ENCODE measurements at places on chromosomes 13 and 19. TPM values are rescaled to one million over a fixed set of nuclear protein-coding genes. Genes with fewer than 3 reads are reported as not detected.
A peak's percentile ranks its signal among the peaks of the same experiment; 100 is the strongest.

- DNase-seq: no peak
Observed at GRCh38 chr13:97484301-97484700, 50.3 kb downstream of the RAP2A start.

NLRP4 gene
- not detected for total RNA-seq

CRX gene
- total RNA-seq: not detected

GRCh38 chr13:24203273-24203672 is 42.8 kb downstream of the SPATA13 start:
- DNase-seq: no peak

- peak; percentile 83 for DNase-seq
Observed at GRCh38 chr13:48975101-48975855, 434 bp upstream of the FNDC3A start.

- DNase-seq: no peak
Observed at GRCh38 chr13:83765796-83766195, 116.5 kb downstream of the SLITRK1 start.

HSD17B14 gene
- 3.9 TPM for total RNA-seq

- no peak for DNase-seq
Observed at GRCh38 chr13:107421028-107421427, 794.3 kb downstream of the LIG4 start.

GRCh38 chr13:51995677-51996551 is 15.3 kb downstream of the ATP7B start:
- DNase-seq: peak; percentile 29

DNA sequence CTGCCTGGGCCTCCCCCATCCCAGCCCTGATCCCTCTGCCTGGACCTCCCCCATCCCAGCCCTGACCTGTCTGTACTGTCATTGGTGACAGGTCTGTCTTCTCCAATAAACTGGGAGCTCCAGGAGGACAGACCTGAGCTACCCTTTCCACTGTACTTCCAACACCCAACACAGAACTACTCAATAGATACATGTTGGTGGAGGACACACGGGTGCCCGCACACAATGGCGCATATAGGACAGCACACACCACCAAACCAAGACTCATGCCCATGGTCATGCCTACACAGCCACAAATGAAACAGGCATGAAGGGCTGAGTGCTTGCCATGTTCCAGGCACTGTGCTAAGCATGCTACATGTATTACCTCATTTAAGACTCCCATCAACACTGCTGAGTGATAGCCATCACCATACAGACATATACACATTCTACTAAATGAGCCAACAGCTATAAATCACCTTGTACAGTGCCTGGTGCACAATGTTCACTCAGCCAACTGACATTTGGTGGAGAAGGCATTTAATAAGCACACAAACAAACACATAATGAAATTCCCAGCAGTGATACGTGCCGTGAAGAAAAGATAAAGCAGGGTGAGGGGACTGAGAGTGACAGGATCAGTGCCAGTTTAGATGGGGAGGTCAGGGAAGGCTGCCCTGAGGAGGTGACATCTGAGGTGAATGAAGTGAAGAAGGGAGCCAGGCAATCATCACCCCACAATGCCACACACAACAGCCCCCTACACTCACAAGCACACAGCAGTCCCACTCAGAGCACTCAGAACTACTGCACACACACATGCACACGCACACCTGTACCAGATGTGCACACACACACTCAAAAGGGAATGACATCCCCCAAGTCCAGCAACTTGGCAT is 857 bp downstream of the POU2F2 start:
- DNase-seq: no peak
